ENCODE measurements at places on chromosomes 3 and 15. TPM values are rescaled to one million over a fixed set of nuclear protein-coding genes. Genes with fewer than 3 reads are reported as not detected.

The ARHGAP11A gene
- total RNA-seq, result 21.7 TPM

GRCh38 chr3:60319179-60319858 lies 931.9 kb downstream of the FHIT start:
- DNase-seq, result no peak

DNA sequence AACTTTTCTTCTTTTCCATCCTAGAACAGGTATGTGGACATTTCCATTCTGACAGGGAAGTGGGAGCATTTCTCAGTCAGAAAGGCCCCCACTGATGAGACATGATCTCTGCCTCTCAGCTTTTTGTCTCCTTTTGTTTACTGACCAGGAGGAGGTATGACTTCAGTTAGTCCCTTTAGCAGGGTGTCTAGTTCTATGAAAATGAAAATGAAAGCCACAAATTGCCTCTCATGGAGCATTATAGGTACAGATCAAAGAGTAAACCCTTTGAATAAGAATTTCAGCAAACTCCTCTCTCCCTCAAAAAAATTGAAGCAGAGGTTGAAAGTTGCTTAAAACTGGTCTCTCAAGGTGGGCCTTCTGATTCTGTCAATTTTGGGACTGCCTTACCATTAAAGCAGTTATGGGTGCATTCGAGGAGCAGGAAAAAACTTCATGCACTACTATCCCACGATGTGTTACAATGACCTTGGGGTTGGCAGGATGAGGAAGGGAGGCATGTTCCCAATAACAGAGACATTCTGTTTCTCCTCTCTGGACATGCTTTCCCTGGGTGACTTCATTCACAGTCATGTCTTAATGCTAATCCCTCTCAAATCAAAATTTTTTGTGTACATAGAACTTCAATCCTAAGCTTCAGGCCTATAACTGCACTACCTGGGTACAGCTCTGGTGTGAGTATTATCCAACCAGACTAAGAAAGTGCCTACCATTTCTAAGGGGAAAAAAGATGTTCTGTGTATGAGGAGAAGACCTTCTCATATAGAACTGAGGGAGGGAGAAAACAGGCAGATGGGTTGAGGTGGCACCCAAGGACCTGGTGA lies 50.6 kb upstream of the TBC1D23 start:
- no peak for DNase-seq

- DNase-seq, result no peak
These were observed 10.7 kb upstream of the SERPINI2 start for GRCh38 chr3:167484551-167484950.

The PARL gene
- total RNA-seq, result 63.0 TPM

DNA sequence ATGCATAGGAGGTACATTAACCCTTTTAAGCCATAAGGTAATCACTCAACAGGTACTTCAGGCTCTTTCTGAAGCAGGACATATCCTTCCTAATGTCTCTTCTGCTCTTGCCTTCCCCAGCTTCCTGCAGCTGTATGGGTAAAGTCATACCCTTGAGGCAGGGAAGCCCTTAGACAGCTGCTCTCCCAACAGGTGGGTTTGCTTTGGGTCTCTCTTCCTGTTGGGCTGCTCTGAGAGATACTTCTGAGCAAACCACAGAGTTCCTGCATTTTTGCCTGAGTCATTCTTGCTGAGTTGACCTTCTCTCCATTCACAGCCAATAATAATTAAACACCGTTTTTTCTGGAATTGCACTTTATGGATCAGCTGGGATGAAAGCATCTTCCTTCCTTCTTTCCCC lies 2.0 kb upstream of the TRAT1 start:
- no peak for DNase-seq

The PXYLP1 gene
- total RNA-seq, result 26.1 TPM

The DISP2 gene
- total RNA-seq, result 1.5 TPM

DNA sequence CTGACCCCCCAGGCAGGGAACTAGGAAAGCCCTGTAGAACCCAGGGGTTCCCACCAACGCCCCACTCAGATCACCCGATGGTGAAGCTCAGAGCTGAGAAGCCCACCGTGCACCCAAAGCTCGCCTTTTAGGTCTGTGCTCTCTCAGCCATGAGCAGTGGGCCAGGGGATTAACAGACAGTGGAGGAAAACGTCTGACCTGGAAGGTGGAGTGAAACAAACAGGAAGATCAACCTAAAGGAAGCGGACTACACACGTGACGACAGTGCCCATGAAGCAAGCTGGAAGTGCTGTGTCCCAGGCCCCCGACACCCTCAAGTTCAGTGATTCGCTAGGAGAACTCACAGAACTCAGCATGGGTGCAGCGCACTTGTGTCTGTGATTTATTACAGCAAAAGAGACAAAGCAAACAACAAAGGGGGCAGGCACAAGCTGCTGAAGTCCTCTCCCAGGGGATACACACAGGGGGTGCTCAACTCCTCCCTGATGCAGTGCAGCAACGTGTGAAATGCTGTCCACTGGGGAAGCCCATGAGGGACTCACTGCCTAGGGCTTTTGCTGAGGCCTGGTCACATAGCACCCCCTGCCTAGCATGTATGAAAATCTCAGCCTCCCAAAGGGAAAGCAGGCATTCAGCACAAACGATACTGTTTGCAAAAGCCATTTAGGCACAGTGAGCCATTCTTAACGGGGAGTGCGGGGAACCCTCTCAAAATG lies 43.5 kb downstream of the CFAP92 start:
- DNase-seq, result peak; percentile 47

GRCh38 chr3:122324871-122325323 lies at the start of gene CSTA:
Gene CSTA, plus strand, starts transcription at chr3:122325248. Its CDS starts 45 bp downstream, at chr3:122325293.
- no peak for DNase-seq

GRCh38 chr15:68674975-68675374 lies 96.2 kb downstream of the CORO2B start:
- no peak for DNase-seq

GRCh38 chr15:45148076-45149059 lies 18.6 kb downstream of the DUOX1 start:
- no peak for DNase-seq

GRCh38 chr3:111534701-111535100 lies 7.3 kb upstream of the CD96 start:
- no peak for DNase-seq

DNA sequence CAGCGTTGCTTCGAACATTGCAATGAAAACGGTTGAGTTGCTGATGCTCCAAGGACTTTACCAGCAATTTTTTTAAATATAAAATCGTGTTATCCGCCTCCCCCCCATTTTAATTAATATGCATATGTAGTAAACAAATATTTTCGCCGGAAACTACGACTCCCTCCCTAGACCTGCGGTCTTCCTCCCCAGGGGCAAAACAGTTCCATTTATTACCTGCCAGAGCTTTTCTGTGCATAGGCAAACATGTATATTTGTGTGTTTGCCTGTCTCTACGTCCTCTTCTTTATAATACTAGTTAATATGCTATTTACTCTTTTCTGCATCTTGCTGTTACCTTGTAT lies 593 bp upstream of the RSL24D1 start:
- no peak for DNase-seq

- no peak for DNase-seq
These were observed 10.9 kb downstream of the SEMA7A start for GRCh38 chr15:74422652-74423430.

- no peak for DNase-seq
These were observed 5.5 kb downstream of the ARHGEF3 start for GRCh38 chr3:56796202-56796601.

The TMEM158 gene
- 10.1 TPM for total RNA-seq

The SLC33A1 gene
- total RNA-seq, result 26.0 TPM
